ENCODE measurements at places on chromosomes 1 and 21.

GRCh38 chr1:61638296-61638695 is 86.6 kb downstream of the TM2D1 start:
- no peak for DNase-seq

DNA sequence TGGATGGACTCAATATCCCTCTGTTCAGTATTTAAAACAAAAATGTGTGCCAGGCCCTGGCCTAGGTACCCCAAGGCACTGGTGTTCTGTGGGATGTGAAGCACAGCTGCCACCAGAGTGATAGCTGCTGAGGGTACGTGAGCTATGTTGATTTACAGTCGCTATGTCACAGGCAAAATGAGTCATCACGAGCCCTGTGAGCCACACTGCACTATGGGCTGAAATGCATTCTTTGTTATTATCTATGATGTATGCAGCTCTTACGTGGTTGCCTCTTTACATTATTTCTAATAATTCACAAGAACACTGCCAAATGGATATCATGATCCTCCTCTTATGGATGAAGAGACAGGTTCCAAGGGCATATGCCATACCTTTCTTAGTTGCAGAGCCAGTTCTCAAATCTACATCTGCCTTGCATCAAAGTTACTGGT is 2.1 kb downstream of the TEX38 start:
- no peak for DNase-seq

GRCh38 chr1:203033287-203033686 is 7.0 kb downstream of the PPFIA4 start:
- no peak for DNase-seq

DNA sequence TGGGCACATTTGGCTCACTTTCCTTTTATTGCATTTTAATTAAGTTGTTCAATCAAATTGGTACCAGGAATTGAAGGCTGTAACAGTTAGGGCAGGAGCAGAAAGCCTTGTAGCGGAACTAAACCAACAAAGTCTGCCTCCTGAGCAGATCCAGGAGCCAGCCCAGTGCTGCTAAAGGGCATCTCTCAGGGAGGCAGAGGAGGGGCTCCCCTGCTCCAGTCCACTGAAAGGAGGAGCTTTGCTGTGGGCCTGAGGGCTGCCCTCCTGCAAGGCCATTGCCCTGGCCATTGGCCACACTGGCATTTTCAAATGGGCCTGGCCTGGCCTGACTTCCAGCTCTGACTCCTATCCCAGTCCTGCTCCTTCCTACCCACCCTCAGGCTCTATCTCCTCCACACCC is 3.7 kb upstream of the TRABD2B start:
- DNase-seq = no peak

GRCh38 chr1:60431593-60431992 is 358.0 kb upstream of the C1orf87 start:
- no peak for DNase-seq

- DNase-seq = no peak
Measured at GRCh38 chr1:204744107-204744779, 58.7 kb upstream of the LRRN2 start.

GRCh38 chr1:207646944-207647579 is 2.1 kb downstream of the CR1L start:
- DNase-seq = no peak

GRCh38 chr1:188958461-188959115 is 1519.1 kb downstream of the BRINP3 start:
- DNase-seq = no peak

- DNase-seq = no peak
Measured at GRCh38 chr1:216044538-216044937, 378.7 kb downstream of the USH2A start.

- no peak for DNase-seq
Measured at GRCh38 chr1:203197625-203198024, 11.1 kb upstream of the CHI3L1 start.

DNA sequence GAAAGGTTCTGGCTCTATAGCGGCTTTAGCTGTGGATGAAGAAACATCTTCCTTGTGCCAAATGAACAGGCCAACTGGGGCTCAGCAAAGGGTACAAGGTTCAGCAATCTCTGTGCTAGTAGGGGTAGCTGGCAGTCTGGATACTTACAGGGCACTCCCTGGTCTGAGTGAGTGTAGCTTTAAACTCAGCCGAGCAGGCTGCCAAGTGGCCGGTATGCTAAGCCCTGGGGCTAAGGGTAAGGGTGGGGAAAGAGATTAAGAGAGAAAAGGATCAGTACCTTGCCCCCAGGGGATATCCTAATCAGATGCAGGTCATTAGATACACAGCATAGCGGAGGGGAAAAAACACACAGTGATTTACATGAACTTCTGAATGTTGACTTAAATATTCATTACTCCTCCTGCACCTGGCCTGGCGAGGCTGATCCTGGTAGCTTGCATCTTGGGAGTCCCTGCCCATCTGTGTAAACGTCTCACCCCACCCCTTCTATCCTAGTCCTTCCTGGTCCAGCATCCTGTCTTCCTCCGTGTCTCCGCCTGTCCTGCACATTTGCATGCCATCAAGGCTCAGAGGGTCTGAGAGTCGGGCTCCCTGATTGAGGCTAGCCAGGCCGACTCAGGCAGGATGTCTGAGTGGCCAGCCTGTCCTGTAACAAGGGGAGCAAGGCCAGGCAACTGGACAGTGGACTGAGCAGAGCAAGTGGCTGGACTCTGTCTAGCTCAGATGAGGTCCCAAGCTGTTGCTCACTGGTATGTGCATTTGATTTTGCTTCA is 39.5 kb upstream of the CNTN2 start:
- no peak for DNase-seq

DNA sequence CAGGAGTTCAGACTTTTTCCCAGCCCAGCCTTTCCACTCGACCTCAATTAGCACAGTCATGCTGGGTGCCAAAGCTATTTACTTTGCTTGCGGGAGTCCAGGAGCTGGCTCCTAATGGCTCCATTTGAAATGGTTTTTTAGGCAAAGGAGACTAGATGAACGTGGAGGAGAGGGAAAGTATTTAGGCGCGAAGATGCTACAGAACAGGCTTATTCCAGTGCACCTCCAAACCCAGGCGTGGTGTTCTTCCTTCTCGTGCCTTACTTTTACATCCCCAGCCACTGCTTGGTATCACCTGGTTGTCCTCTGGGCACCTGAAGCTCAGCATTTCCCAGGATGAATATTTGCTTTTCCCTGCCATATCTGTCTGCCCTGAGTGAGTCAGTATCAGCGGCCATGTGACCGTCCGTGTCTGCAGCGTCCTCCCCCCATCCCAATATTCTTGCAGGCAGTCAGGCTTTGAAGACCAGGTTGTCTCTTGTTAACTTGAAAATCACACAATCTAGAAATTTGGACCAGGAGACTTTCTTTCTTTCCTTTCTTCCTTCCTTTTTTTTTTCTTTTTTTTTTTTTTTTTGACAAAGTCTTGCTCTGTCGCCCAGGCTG is 198.5 kb downstream of the DYRK1A start:
- no peak for DNase-seq

DNA sequence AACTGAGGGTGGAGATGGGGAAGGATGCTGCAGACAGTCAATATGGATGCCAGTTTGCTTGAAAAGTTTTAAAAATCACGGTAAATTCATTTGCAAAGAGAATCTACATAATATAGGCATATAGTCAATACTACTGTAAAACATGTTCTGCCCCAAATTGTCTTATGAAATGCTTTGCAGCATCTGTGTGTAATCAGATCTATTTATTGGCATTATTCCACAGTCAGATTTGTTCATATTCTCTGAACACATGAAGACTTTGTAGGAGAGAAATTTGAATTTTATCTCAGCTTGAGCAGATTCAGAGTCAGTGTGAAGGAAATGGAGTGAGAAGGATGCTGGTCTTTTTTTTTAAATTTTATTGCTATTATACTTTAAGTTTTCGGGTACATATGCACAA is 88.5 kb downstream of the PLPPR4 start:
- no peak for DNase-seq

DNA sequence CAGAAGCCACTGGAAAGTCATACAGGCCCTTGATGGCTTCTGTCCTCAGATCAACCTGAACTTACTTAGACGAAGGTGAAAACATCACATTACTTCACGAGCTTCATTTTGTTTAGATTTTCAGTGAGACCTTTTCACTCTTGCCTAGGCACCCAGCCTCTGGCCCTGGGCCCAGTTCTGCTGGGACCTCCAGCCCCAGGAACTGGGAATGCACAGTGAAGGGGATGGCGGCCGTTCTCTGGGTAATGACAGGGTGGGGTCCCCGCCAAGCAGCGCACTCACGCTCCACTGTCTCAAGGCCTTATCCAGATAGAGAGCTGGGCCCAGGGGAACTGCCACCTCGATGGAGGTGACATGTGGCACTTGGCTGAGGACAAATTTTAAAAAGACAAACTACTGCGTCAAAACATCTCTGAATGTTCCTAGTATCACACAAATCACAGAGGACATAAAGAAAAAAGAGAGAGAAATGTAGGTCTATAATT is 54.8 kb downstream of the NPHP4 start:
- DNase-seq = no peak

DNA sequence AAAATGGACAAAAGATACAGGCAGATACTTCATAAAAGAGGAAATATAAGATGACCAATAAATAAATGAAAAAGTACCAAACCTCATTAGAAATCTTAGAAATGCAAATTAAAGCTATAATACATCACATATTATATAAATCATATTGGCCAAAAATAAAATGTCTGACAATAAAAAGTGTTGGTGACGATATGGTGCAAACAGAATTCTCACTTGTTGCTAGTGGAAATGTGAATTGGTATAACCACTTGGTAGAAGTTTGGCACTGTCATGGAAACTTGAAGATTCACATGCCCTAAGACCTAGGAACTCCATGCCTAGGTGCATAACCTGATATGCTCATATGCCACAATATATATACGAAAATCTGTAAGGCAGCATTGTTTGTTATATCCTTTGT is 4.4 kb upstream of the TLR5 start:
- no peak for DNase-seq

DNA sequence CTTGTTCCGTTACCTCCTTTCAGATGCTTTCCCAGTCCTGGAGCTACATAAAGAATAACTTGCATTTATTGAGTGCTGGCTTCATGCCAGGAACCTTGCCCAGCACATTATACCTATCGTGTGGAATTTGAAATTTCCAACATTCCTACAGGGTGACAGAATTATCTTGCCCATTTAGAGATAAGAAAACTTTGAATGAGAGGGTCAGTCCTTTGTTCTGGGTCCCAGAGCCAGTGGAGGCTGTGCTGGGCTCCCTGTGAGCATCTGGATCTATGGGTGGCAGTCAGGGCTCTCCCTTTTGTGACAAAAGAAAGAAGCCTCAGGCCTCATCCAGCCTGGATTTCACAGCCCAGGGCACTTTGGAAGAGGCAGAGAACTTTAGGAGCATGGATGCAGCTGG is 3.2 kb downstream of the GSTM4 start:
- DNase-seq = no peak

DNA sequence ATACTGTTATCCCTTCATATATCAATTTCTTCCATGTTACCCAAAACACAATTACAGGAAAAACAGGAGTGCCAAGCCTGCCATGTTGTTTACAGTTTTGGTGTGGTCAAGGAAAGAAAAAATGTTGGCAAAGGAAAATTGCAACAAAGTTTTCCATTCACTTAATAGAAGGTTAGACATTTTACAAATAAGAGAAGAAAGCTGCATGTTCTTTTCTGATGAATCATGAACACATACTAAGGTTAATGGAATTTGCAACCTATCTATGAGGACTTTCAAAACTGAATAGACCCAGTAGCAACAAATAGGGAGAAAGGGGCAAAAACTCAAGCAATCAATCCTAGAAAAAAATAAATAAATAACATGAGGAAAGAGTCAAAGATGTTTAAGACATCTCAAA is 556.7 kb downstream of the DPYD start:
- no peak for DNase-seq
